ENCODE measurements at places on chromosomes 1 and 21.

DNA sequence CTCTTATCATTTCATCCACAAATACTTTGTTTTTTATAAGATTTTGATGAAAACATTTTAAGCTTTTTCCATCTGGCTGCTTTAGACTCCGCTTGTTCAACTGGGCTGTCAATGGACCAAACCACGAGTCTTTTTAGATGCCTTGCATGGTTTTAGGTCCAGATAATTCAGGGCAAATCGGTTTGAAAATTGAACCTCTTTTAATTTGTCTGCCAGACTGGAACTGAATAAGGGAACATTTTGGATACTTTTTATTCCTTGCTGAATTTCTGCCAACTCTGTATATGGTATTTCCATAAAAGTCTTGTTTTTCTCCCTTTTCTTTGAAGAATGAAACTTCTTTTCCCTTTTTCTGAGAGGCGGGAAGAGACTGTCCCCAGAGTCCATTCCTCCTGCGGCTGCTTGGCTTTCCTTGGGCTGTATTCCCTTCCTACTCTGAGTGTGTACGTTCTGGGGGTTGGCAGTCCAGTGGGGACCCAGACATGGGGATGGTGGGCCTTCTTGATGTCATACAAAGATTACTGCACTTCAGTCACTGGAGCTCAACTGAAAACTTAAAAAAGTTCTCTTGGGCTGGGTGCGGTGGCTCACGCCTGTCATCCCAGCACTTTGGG is 46.5 kb upstream of the CNN3 start:
- no peak for DNase-seq

DNA sequence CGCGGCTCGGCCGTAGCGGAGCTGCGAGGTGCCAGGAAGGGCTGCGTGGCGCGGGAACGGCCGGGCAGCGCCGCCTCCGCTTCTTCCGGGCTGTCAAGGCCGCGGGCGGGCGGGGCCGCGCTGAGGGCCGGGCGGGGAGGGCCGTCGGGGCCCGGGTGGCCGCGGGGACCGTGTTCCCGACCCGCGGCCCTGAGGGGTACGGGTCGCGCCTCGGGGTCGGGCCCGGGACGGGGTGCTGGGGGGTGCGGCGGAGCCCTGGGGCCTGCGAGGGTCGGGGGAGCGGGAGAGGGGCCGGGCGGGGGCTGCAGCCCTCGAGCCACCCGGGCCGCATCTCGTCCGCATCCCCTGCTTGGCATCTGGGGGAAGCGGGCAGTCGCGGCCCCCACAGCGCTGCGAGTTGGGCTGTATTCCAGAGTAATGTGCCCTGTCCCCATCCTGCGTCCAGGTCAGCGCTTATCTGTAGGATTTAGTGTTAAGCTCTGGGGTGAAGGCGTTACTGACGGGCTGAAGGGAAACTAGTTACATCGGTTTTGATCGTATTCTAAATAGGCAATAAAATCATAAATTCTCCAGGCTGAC is 379 bp downstream of the RER1 start:
- DNase-seq = no peak

GRCh38 chr1:14713077-14713476 is 114.6 kb downstream of the KAZN start:
- no peak for DNase-seq

GRCh38 chr1:87451229-87451920 is 122.7 kb downstream of the LMO4 start:
- DNase-seq = no peak

- no peak for DNase-seq
Observed at GRCh38 chr1:242754125-242754524, 229.6 kb upstream of the PLD5 start.

DNA sequence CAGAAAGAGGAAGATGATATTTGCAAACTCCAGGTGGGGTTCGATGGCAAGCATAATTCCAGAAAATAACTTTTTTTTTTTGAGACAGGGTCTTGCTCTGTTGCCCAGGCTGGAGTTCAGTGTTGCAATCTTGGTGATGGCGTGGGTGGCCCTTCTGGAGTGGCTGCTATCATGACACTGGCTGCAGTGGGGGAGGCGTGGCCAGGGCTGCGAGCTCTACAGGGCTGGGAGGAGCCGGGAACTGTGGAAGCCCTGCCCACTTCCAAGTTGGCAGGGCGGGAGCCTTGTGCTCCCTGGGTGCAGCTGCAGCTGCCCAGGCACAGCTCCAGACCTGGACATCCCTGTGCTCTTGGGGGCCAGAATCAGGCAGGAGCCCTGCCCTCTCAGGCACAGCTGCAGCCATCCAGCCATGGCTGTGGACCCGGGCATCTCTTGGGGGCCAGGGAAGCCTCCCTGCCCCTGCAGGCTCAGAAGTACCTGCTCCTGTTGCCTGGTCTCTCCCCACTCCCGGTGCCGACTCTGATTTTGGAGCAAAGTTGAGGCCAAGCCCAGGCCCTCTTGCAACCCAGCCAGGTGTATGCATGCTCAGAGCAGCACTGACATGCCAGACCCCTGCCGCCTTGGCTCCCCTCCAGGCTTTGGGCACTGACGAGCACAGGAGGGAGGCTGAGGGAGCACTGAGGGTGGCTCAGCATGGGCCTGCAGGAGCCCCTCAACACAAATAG is 7.2 kb upstream of the BCL10 start:
- no peak for DNase-seq

GRCh38 chr21:40556442-40556968 is 290.5 kb downstream of the DSCAM start:
- DNase-seq = no peak

DNA sequence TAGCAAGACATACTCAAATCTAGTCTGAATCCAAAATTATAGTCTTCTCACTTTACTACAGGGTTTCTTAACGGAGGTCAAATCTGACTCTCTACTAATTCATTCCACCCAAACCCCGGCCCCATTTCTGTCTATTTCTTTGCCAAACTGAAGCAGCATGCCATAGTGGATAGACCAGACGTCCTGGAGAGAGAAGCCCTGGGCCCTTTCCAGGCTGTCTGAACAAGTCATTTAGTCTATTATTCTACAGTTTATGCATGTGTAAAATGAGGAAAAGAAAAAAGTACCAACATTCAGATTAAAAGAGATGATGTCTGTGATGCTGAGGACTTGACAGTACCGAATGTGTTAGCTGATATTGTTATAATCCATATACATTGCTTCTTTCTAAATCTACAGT is 95.0 kb downstream of the GDAP2 start:
- no peak for DNase-seq

DNA sequence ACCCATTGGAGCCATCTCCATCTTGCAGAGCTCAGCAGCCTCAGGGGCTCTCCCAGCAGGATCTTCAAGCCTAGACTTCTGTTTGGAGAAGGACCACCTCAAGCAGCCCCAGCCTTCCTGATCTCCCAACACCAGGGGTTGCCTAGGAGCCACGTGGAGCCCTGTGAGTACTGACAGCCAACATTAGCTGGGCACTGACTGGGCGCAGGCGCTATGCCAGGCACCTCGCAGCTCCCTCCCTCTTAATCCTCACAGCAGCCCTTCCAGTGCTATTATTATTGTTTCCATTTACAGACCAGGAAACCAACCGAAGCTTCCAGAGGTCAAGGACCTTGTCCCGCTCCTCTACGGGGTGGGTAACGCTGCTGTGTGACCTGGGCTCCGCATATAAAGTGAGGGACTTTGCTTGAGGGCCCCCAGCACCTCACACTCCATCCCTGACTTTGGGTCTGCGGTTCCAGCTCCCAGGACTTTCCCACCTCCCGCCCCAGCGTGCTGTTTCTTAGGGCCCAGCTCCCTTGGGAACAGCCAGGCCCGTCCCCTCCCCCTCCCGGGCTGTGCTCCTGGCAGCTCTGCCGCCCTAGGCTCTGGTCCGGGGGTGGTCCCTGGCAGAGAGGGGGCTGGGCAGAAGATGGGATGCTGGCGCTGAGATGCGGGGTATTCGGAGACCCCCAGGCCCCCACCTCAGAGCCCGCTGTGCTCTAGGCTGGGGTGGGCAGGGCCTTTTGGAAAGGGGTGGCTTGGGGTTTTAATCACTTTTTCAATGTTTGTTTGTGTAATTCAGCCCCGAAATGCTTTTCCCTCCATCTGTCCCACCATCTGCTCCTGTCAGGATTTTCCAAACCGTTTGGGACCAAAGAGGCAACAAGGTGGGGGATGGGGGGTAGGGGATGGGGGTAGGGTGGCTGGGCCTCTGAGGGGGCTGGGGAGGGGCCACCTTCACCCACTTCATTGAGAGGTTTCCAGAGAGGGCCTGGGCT is 4.1 kb upstream of the HPCA start:
- DNase-seq = no peak

DNA sequence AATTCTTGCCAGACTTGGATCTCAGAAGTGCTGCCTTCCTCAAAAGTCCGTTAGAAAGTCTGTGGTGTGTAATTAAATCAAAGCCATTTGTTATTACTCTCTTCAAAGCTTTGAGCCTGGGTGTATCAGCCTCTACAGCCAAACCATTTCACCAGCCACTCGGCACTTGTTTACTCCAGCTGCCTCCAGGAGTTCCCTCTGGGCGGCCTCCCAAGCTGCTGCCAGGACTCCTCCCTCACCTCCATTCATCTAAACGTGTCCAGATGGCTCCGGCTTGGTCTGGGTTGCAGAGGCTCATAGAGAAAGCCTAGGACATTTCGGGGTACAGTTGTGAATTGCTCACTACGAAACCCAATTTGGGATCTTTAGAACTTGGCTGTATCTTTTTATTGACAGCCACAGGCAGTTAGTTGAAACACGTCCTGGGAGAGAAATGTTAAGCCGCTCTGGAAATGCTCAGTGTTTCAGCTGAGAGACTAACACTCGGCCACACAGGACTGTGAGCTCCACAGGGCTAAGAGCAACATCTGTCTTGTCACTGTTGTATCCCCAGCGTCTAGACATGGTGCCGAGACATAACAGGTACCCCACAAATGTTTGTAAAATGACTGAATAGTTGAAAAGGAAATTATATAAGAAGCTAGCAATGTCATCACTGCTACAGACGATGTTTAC is 116.9 kb upstream of the NGF start:
- DNase-seq = no peak

GRCh38 chr1:86423473-86423872 is 498 bp upstream of the CLCA2 start:
- DNase-seq = no peak

GRCh38 chr1:238005116-238005515 is 114.4 kb upstream of the ZP4 start:
- no peak for DNase-seq

DNA sequence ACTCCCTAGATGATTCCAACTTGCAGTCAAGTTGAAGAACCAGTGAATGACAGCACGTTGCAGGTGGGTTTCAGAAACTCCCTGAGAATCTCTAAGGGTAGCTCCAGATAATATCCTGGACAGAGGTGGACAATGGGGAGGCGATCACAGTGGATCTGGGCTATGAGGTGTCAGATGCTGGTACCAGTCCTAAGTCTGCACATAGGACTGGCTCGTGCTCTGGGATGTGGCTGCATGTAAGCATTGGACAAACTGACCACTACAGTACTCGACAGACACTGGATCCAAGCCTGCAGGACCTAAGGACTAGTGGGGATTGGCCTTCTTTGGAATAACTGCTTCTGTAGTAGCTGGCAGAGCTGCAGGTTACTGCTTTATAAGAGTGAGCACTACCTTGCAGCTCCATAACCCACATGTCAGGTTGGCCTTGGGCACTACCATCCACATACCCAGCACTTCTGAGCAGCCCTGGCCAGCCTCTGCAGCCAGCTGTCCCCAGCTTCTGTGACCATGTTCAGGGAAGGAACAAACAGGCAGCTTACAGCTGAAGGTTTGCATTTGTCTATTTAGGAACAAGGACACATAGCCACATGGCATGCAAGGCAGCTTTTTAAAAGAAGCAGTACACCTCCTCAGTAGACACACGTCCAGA is 33.2 kb upstream of the DNAH14 start:
- no peak for DNase-seq

- no peak for DNase-seq
Observed at GRCh38 chr1:96558635-96559034, 162.9 kb upstream of the PTBP2 start.

DNA sequence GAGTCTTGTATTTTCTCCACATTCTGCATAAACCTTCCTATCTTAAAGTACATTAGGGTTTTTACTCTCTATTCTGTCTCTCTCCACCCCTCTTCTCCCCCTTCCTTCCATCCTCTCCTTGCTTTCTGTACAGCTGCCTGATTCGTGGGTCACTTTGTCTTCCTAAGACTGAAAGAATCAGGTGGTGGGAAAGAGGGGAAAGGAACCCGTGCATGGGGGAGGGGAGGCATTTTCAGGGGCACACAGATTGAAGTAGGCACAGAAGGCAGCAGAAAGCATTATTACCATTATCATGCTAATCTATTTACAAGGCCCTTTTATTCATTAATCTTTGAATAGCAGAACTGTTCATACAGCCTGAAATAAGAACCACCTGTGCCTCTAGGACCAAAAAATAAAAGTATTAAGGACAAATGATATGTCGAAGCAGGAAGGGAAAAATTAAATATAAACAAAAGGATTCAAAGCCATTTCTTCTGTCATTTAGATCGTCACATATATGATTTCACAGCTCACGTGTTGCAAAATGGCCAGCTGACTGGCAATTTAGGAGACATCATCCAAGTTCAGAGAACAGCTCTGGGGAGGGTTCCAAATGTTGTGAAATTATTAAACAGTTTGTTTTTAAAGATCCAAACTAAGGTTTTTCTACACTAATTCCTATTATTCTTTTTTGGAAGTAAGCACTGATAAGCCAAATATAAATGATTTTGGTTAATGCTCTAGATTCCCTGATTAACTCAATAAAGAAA is 154.6 kb downstream of the PBX1 start:
- DNase-seq = no peak

- DNase-seq = no peak
Observed at GRCh38 chr1:180281490-180281889, 51.4 kb downstream of the LHX4 start.

- DNase-seq = no peak
Observed at GRCh38 chr21:32137266-32137665, 141.6 kb downstream of the MIS18A start.

DNA sequence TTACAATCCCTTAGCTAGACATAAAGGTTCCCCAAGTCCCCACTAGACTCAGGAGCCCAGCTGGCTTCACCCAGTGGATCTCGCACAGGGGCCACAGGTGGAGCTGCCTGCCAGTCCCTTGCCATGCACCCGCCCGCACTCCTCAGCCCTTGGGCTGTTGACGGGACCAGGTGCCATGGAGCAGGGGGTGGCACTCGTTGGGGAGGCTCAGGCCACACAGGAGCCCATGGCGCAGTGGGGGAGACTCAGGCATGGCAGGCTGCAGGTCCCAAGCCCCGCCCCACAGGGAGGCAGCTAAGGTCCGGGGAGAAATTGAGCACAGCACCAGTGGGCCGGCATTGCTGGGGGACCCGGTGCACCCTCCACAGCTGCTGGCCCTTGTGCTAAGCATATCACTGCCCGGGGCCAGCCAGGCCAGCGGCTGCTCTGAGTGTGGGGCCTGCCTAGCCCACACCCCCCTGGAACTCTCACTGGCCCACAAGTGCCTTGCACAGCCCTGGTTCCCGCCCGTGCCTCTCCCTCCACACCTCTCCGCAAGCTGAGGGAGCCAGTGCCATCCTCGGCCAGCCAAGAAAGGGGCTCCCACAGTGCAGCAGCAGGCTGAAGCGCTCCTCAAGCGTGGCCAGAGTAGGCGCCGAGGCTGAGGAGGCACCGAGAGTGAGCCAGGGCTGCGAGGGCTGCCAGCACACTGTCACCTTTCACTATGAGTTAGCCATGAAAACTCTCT is 117.8 kb downstream of the LIPI start:
- DNase-seq = no peak

GRCh38 chr1:61111084-61112004 is 29.0 kb downstream of the NFIA start:
- DNase-seq = no peak

GRCh38 chr1:89615676-89616598 is 17.0 kb upstream of the LRRC8C start:
- DNase-seq = no peak
